SK-N-SH (cell line): ENCODE measurements at places on chromosomes 6 and 20. TPM values are rescaled to one million over a fixed set of nuclear protein-coding genes. Genes with fewer than 3 reads are reported as not detected.

- DNase-seq: no peak
- no peaks in the 10 kb centered on the region for H3K27me3 ChIP-seq
- H3K36me3 ChIP-seq: no peaks in the 10 kb centered on the region
- H3K4me3 ChIP-seq: no peak overlapping the region
- H3K4me1 ChIP-seq: no peaks in the 10 kb centered on the region
Measured at GRCh38 chr6:53992522-53992921, 118.7 kb upstream of the MLIP start.

- H3K36me3 ChIP-seq: no peaks in the 10 kb centered on the region
- H3K4me3 ChIP-seq: no peak overlapping the region
- no peak overlapping the region for H3K27ac ChIP-seq
- H3K4me1 ChIP-seq: peaks cover 29% of the 10 kb centered on the region
- no peaks in the 10 kb centered on the region for H3K27me3 ChIP-seq
Measured at GRCh38 chr20:53935344-53936084, 134.9 kb downstream of the BCAS1 start.

DNA sequence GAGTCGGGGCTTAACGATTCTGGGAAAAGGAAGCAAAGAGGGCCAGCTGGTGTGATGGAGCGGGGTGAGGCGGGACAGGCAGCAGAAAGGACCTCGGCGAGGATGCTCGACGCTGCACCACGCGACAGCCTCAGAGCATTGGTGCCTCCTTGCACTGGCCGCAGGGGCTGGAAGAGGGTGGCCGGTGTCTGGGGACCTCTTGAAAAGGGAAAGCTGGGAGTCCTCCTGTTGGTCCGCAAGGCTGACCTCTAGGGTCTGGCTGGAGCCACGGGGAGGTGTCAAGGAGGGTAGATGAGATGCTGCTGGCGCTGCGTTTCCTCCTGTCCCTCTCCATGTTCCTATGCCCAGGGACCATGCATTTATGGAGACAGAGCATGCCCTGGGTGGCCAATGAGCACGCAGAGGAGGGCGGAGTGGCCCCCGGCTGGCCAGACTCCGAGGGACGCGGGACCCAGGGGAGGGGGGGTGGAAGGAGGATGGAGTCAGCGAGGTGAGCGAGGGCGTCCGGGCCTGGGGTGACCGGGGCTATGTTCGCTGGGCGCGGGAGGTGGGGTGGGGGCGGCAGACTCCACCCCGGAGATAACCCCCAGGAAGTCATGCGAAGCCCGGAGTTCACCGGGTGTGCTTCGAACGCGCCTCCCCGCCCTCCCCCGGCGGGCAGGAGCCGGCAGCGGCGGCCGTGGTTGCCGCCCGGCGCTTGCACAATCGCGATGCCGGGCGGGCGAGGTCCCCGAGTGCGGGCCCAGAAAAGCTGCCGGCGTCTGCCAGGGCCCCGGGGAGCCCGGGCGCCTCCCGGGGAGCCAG, at the start of gene CYP24A1:
Gene CYP24A1 (minus strand): TSS at position 334 of the 804 bp plus-strand sequence. CDS start 407 bp downstream, outside the sequence.
- no peaks in the 10 kb centered on the region for H3K36me3 ChIP-seq
- H3K27me3 ChIP-seq: peaks cover 19% of the 10 kb centered on the region; the same call in 1 of the 2 replicates
- peak; percentile 52 for DNase-seq
- H3K27ac ChIP-seq: no peak within 1 kb of the TSS
- H3K4me3 ChIP-seq: peak within 1 kb of the TSS; percentile 34; the same call in 1 of the 2 replicates

GRCh38 chr20:15600565-15600964, 972.7 kb downstream of the KIF16B start:
- no peak overlapping the region for H3K27ac ChIP-seq
- no peaks in the 10 kb centered on the region for H3K36me3 ChIP-seq
- no peaks in the 10 kb centered on the region for H3K27me3 ChIP-seq
- DNase-seq: no peak
- H3K4me1 ChIP-seq: no peaks in the 10 kb centered on the region

GRCh38 chr6:88262332-88262731, 96.2 kb upstream of the CNR1 start:
- no peak for DNase-seq
- no peak overlapping the region for H3K27ac ChIP-seq
- no peaks in the 10 kb centered on the region for H3K4me1 ChIP-seq
- no peaks in the 10 kb centered on the region for H3K36me3 ChIP-seq
- H3K4me3 ChIP-seq: no peak overlapping the region
- no peaks in the 10 kb centered on the region for H3K27me3 ChIP-seq

DNA sequence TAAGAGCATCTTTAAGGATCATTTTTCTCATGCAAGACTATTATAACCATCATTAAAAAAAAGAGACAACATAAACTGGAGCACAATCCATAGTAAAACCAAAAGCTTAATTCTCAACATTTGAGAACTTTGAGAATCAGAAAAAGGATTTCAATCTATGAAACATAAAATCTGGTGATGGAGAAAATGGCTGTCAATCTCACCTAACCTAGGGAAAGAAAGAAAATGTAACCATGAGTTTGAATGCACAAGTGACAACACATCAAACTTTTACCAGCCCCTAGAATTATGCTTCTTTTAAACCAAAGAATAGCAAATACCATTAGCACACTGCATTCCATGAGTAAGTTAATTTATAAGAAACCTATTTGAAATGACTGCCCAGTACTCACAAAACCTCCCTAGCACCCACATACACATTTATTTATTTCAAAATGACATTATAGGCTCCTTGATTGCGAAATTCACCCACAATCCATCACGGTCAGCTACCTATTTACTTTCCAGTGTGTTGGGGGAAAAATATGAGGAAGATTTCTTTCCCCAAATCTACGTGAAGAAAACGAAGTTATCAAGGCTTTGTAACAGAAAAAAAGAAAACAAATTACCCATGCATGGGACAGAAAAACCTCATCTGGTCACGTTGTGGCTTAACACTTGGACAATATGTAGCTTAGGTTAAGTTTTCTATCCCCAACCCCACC, 828 bp downstream of the ASCC3 start:
- H3K27ac ChIP-seq: peak overlapping the region; percentile 90
- H3K36me3 ChIP-seq: peaks cover 4% of the 10 kb centered on the region
- no peaks in the 10 kb centered on the region for H3K27me3 ChIP-seq
- peak overlapping the region; percentile 99 for H3K4me3 ChIP-seq
- peak; percentile 10 for DNase-seq
- H3K4me1 ChIP-seq: peaks cover 6% of the 10 kb centered on the region; the same call in 1 of the 2 replicates

DNA sequence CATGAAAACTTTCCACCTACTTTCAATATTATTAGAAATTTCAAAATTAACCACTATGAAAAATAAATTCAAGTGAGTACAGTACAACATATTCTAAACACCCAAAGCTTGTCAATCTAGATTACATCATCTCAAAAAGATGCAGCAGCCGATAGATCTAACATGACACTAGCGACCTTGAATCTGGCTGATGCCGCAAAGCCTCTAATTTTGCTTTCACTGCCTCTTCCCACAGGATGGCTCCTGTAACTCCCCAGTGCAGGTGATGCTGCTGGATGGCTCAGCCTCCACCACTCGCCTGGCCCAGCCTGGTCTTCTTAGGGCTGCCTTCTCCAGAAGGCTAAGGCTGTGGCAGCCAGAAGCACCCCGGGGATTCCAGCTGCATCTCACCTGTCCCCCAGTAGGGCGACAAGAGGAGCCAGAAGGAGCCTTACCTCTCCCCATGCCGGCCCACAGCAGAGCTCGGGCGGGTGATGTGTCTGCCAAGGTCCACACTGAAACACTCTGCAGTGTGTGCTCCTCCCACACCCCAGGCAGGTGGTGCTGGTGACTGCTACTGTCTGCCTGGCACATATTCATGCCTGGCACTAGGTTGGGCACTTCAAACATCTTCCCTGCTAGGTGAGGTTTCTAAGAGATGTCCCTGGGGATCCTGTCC, 82.1 kb downstream of the SLC23A2 start:
- no peak overlapping the region for H3K27ac ChIP-seq
- no peak overlapping the region for H3K4me3 ChIP-seq
- DNase-seq: no peak
- no peaks in the 10 kb centered on the region for H3K4me1 ChIP-seq
- no peaks in the 10 kb centered on the region for H3K36me3 ChIP-seq

- H3K27ac ChIP-seq: no peak overlapping the region
- DNase-seq: no peak
- H3K36me3 ChIP-seq: no peaks in the 10 kb centered on the region
- H3K4me3 ChIP-seq: no peak overlapping the region
- H3K4me1 ChIP-seq: no peaks in the 10 kb centered on the region
Measured at GRCh38 chr6:155378276-155378675, 64.0 kb upstream of the TFB1M start.

DNA sequence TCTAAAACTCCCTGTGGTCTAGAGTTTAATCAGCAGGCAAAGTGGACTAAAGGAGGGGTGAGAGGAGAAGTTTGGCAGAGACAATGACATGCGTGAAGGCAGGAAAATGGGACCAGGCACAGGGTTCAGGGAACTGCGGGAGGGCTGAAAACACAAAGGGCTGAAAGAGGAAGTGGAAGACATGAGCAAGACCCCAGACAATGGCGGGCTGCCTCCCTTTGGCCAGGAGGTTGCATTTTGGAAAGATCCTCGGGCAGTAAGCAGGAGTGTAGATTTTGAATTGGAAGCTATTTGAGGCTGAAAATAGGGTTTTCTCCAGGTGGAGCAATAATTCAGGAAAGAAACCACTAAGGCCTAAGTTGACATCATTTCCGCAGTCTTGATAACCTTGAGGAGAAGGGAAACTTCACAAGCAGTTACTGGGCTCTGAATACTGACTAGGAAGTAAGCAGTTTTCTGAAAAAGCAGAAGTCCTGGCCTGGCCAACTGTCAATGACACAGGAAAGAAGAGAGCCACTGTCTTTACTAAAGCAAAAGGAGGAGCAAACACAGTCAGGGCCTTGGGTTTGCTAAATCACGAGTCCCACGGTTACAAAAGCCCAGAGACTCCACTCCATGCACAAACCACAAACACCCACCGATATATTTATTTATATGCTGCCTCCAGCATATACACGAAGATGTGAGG, 3.4 kb downstream of the LY86 start:
- H3K36me3 ChIP-seq: no peaks in the 10 kb centered on the region
- H3K27me3 ChIP-seq: no peaks in the 10 kb centered on the region
- H3K27ac ChIP-seq: no peak overlapping the region
- DNase-seq: no peak
- no peaks in the 10 kb centered on the region for H3K4me1 ChIP-seq
- no peak overlapping the region for H3K4me3 ChIP-seq

DNA sequence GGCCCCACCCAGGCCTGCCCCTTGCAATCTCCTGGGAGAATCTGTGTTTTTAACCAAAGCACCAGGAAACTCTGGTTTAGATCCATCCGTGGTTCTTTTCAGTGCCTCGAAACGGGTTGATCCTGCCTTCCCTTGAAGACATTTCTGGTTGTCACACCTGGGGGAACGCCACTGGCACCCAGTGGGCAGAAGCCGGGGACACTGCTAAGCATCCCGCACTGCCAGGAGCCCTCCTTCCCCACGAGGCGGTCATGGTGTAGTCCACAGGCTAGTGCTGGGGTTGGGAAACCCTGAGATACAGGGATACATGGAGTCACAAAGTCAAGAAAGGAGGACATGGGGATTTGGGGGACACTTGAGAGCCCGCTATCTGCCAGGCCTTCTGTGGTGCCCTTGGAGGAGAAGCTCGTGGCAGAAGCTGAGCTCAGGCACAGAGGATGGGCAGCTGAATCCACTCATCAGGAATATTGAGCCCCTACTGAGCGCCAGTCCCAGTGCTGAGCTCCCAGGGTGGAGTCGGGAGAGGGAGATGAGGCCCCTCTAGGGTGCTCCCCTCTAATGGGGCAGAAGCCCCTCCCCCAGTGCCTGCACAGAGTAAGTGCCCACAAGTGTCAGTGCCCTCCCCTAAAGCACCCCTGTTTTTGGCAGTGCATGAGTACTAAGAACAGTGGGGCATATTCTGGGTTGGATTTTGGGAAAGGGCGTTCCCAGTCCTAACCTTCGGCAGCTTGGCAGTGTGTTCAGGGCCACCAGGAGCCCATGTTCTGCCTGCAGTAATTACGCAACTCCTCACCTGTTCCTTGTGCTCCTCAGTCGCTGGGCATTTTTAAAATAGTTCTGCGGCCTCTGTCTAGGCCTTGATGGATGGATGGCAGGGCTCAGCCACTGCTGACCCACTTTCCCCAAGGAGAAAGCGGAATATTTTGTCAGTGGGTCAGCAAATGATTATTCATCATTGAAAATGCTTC, 25.6 kb upstream of the PHACTR3 start:
- no peaks in the 10 kb centered on the region; the same call in 1 of the 2 replicates for H3K4me1 ChIP-seq
- no peak overlapping the region for H3K4me3 ChIP-seq
- no peak overlapping the region for H3K27ac ChIP-seq
- H3K36me3 ChIP-seq: no peaks in the 10 kb centered on the region
- no peak for DNase-seq
- no peaks in the 10 kb centered on the region for H3K27me3 ChIP-seq

ARFGEF3 gene
- polyA plus RNA-seq: not detected in 2 replicates

KCNQ2 gene
- polyA plus RNA-seq: 3.9 and 8.3 TPM in 2 replicates

TMEM170B gene
- polyA plus RNA-seq: 0.44 and 0.65 TPM in 2 replicates

HLA-DRB5 gene
- polyA plus RNA-seq: not detected in 2 replicates
